Liver (tissue), 10 donors: ENCODE measurements at places on chromosomes 5 and 9. TPM values are rescaled to one million over a fixed set of nuclear protein-coding genes. Genes with fewer than 3 reads are reported as not detected.
A peak's percentile ranks its signal among the peaks of the same experiment; 100 is the strongest.

Gene IL17B
- total RNA-seq: not detected

Gene COL23A1
- total RNA-seq: 1.4 TPM

Gene PROB1
- 0.67 TPM for total RNA-seq

Gene PCDHB11
- 0.33 TPM for total RNA-seq

DNA sequence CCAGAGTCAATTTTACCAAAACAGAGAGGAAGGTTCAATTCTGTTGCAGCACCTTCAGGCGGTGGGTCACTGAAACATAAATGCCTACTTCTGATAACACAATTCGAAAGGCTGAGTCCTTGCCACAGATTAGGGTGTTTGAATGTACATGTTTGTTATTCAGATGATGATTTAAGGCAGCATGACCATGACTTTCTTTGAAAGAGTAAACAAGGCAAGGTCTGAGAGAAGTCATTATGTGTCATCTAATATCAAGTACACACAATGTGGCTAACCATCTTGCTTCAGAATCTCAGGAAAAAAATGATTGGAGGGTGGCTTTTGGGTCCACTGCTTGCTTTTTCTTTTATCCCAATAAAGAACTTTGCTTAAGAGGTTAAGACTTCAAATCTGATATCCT lies 457.5 kb downstream of the TAF11L14 start:
- H3K4me1 ChIP-seq: no peaks in the 10 kb centered on the region
- no peak for DNase-seq
- no peak overlapping the region for H3K27ac ChIP-seq
- H3K27me3 ChIP-seq: no peaks in the 10 kb centered on the region
- H3K36me3 ChIP-seq: no peaks in the 10 kb centered on the region
- H3K4me3 ChIP-seq: no peak overlapping the region

DNA sequence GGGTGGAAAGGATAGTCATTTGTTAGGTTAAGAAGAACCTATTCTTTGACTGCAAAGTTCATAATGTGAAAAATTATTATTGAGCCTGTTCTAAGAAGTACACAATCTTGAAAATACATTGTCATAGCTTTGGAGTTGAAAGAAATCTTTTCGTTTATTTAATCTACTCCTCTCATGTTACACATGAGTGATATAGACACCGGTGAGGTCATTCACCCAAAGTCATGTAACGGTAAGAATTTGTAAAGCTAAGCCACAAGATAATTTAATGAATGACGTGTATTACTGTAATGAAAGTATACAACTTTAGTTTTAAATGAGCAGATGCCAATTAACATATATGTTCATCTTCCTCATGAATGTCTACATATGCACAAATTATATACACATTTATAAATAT lies 284.1 kb upstream of the PDE4D start:
- no peak overlapping the region for H3K27ac ChIP-seq
- H3K27me3 ChIP-seq: no peaks in the 10 kb centered on the region
- no peaks in the 10 kb centered on the region for H3K36me3 ChIP-seq
- no peak for DNase-seq

GRCh38 chr5:41336471-41336870 lies 123.1 kb upstream of the C6 start:
- no peaks in the 10 kb centered on the region for H3K36me3 ChIP-seq
- H3K4me3 ChIP-seq: no peak overlapping the region
- no peaks in the 10 kb centered on the region for H3K4me1 ChIP-seq
- DNase-seq: no peak
- H3K27ac ChIP-seq: no peak overlapping the region

DNA sequence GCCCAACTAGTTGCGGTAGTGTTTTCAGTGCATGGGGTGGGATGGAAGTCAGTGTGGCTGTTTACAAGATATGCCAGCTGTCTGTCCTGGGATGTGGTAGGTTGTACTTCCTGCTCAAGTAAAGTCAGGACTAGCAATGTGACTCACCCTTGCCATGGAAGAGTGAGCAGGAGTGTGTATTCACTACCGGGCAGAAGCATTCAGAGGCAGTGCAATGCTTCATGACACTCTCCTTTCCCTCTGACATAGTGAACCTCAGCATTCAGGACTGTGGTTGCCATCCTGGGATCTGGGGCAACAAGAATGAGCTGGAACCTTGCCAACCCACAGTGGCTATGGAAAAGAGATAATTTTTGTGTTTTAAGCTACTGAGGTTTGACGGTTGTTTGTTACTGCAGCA lies 68.9 kb downstream of the BOD1 start:
- no peaks in the 10 kb centered on the region for H3K27me3 ChIP-seq
- H3K36me3 ChIP-seq: no peaks in the 10 kb centered on the region
- DNase-seq: no peak
- H3K27ac ChIP-seq: no peak overlapping the region
- H3K4me1 ChIP-seq: no peaks in the 10 kb centered on the region
- H3K4me3 ChIP-seq: no peak overlapping the region

DNA sequence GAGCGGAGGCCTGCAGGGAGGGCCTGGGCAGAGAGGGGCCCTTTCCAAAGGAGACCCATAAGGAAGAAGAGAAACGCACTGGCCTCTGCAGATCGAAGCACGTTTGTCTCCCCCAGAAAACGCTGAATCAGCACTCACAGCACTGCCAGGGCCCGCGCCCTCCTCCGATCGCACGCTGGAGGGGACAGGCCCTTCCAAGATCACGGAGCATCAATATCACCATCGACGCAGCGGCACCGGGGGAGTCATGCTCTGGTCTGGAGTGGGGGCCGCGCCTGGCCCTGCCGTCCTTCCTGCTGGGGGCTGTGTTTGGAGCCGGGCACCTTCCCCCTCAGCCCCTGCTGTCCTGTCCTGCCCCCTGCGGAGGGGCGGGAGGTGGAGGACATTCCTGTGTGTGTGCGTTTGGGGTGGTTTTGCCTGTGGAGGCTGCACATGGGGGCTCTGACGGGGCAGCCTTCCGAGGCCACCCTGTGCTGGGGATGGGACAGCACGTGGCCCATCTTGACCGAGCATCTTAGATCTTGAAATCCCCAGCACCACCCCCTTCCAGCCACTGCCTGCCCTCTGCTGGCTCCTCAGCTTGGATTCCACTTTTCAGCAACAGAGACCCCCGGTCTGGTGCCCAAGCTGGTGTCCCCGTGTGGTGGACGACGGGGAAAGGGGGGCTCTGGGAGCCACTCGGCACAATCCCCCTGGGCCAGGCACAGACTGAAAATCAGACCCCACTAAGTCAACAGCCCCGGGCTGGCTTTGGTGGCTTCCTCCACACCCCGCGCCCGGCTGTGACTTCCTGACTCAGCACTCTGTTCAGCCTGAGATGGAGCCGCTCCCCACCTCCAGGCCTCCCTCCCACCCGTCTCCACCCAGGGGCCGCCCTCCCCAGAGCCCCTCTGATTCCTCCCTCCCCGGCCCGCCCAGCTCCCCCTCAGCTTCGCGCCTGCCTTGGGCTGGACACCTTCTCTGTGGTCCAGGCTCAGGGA lies 8.3 kb downstream of the TMEM250 start:
- no peaks in the 10 kb centered on the region for H3K27me3 ChIP-seq
- H3K27ac ChIP-seq: peak overlapping the region; percentile 53
- no peak overlapping the region for H3K4me3 ChIP-seq
